Vagina (tissue), 2 donors: ENCODE measurements at places on chromosomes 1 and 21.

DNA sequence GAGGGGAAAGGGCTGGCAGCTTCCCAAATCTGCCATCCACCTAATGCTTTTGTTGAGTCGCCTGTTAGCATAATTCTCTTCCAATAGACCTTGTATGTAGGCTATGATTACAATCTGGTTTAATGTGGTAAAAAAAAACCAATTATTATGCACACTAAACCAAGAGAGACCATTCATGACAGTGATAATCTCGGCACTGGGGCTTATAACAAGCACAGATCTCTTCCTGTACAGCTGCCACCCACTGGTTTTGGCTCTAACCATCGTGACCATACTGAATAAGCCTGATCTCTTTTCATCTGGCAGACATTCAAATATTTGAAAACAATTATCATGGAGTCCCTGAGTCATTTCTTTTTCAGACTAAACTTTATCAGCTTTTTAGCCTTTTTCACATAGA, 12.0 kb upstream of the SYT14 start:
- DNase-seq: no peak

GRCh38 chr1:21869620-21870121, 57.6 kb downstream of the LDLRAD2 start:
- no peak for DNase-seq

- DNase-seq: no peak
Observed at GRCh38 chr21:45590246-45590725, 48.0 kb upstream of the SLC19A1 start.

- no peak for DNase-seq
Observed at GRCh38 chr21:26795412-26795805, 49.8 kb downstream of the ADAMTS1 start.

DNA sequence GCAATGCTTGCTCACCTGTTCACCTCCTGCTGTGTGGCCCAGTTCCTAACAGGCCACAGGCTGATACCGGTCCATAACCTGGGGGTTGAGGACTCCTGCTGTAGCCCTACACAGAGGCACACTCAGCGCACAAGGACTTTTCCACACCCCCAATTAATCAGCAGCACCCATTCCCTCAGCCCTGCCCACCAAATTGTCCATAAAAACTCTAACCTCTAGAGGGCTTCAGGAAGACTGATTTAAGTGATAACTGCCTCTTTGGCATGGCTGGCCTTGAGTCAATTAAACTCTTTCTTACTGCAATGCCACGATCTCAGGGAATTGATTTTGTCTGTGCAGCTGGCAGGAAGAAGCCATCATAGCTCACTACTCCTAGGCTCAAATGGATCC, 71.3 kb upstream of the MUTYH start:
- DNase-seq: no peak

- peak; percentile 52 for DNase-seq
Observed at GRCh38 chr1:30284226-30284625, 439.2 kb downstream of the MATN1 start.

- DNase-seq: no peak
Observed at GRCh38 chr1:210232511-210233215, at the start of gene SERTAD4. SERTAD4 (plus strand) TSS chr1:210232796; CDS start chr1:210237961, 5,165 bp downstream.

- no peak for DNase-seq
Observed at GRCh38 chr1:29282924-29283803, 46.8 kb downstream of the PTPRU start.

DNA sequence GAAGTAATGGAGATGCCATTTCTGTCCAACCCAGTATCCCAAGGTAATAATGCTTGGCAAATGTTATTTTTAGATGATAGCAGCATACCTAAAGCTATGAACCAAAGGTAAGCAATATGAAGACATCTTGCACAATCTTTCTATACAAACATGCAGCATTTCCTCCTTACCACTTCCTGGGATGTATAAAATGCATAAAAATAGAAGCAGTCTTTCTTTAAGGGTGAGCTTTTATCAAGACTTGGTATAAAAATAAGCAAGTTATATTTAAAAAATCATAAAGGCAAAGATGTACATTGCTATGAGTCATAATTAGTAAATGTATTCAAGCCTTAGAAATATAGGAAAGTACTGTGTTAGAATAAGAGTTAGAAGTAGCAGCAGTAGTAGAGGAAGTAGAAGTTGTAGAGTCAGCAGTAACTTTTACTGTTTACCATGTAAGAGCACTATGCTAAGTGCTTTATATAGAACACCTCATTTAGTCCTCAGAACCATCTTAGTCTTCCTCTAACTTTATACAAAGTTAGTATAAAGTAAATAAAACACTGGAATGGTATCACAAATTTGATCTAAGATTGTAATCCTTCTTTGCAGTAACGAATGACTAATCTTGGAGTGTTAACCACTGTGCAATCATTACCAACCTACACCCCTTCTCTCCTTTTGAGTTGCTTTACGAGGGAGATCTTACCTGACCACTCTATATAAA, 371.3 kb downstream of the VAV3 start:
- no peak for DNase-seq

GRCh38 chr1:45536886-45537285, 13.7 kb upstream of the AKR1A1 start:
- DNase-seq: no peak

DNA sequence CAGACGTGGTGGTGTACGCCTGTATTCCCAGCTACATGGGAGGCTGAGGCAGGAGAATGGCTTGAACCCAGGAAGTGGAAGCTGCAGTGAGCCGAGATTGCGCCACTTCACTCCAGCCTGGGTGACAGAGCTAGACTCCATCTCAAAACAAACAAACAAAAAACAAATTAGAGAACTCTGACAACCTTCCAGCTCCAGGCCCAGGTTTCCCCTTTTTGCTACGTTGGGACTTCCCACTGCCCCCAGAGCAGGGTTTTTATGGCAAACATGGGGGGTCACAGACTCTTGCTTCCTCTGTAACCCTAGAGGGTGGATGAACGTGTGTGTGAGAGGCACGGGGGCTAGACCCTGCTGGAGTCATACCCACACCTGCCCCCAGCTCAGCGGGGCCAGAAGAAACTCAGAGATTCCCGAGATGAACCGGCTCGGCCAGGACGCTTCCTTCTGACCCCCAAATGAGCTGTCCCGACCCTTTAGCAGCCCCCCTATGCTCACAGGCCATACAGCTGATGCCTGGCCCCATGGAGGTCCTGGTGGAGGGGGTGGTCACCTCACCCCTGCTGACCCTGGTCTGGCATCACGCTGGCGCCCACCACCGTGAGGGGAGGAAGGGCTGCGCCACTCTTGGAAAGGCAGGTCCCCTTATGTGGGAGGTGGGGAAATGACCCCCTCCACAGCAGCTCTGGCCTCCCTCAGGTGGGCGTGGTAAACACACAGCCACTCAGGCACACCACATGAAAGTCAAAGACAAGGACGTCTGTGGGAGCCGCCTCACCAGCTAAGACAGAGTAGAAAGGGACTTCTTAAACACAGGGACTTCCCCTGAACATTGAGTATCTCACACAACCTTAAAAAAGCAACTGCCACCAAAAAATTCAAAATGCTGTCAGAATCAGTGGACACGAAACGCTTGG, 7.1 kb downstream of the GPR157 start:
- DNase-seq: no peak

DNA sequence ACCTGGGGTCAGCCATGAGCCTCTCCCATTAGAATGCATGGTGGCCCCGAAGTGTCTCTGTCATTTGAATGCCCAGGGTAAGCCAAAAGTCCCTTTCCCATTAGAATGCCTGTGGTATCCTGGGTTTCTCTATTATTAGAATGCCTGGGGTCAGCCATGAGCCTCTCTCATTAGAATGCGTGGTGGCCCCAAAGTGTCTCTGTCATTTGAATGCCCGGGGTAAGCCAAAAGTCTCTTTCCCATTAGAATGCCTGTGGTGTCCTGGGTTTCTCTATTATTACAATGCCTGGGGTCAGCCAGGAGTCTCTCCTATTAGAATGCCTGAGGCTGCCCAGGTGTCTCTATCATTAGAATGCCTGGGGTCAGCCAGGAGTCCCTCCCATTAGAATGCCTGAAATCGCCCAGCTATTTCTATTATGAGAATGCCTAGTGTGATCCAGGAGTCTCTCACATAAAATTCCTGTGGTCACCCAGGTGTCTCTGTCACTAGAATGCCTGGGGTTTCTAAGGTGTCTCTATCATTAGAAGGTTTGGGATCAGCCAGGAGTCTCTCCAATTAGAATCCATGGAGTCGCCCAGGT, 65.5 kb downstream of the RNF187 start:
- no peak for DNase-seq

DNA sequence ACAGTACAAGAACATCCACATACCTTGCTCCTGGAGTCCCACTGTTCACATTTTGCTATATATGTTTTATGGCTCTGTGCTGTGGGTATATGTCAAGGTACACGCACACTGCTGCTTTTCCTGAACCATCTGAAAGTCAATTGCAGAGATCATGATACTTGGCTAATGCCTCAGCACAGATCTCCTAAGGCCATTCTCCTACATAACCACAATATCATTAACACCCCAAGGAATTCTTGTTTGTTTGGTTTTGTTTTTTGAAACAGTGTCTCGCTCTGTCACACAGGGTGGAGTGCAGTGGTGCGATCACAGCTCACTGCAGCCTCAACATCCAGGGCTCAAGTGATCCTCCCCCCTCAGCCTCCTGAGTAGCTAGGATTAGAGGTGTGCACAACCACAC, 16.0 kb downstream of the CTNNBIP1 start:
- DNase-seq: no peak

DNA sequence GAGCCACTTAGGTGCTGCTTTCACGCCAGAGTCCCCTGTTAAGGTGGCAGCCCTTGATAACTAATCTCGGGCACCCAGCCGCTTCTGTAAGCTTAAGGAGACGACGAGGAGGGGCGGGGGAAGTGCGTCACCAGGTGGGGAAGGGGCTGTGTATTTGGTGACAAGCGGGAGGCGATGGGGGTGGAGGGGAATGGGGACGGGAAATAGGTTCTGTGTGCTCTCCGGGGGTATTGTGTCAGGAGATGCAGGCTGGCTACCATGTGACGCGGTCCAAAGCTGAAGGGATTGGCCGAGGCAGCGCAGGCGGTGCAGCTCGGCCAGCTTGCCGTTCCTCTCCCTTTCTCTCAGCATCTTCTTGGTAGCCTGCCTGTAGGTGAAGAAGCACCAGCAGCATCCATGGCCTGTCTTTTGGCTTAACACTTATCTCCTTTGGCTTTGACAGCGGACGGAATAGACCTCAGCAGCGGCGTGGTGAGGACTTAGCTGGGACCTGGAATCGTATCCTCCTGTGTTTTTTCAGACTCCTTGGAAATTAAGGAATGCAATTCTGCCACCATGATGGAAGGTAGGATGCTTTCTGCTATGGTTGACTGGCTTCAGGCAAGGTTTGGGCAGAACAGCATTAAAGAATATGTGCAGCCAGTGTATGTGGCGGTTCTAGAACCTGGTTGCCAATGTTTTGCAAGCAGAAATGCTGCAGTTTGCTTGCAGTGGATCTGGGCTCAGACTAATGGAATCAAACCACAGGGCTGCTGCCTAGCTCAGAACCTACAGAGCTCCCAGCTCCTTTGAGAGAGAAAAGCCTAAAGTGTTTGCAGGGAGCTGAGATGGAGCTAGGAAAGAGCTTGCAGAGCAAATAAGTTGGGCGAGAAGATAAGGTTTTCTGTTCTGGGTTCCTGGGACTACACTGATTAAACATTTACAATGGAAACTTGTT, at the start of gene SGIP1:
Gene SGIP1 (plus strand): TSS at position 350 of the 937 bp plus-strand sequence. CDS start 206 bp downstream, at position 556.
- no peak for DNase-seq

DNA sequence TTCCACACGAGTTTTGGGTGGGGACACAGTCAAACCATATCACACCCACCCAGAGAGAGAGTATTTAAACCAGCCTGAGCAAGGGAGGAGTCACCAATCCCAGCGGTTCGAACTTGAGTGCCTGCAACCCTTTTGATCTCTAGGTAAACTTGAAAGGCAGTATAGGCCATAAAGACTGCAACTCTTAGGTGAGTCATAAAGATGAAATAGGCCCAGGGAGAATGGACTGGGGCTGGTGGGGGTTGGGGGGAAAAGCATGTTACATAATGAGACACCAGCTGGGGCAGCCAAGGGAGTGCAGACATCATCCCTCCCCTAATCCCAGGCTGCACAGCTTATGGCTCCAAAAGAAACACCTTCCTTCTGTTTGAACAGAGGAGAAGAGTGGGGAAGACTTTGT, 99.8 kb upstream of the LHX8 start:
- no peak for DNase-seq

DNA sequence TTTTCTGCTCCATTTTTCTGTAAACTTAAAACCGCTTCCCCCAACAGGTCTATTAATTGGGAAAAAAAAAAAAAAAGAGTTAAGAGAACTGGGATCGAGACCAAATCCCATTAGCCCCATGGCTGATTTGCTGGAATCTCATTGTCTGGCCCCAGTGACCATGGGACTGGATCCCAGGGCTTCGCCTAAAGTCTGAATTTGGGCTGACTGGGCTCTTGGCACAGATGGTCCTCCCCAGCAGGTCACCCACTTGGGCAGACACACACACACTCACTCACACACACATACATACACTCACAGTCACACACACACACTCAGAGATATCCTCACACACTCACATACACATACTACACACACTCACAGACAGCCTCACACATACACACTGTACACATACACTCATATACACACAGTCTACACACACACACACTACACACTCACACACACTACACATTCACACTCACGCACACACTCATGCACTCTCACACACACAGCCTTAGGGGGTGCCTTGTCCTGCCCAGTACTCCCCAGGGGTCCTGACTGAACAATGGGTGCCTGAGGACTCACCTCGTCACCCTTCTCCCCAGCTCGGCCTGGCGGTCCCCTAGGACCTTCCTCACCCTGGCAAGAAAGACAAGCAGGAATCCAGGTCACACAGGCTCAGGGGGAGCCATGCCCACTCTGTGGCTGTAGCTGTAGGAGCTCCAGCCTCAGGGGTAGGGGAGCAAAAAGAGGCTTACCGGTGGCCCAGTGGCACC, 7.5 kb downstream of the COL9A2 start:
- DNase-seq: no peak
